ENCODE measurements at places on chromosomes 1 and 21. TPM values are rescaled to one million over a fixed set of nuclear protein-coding genes. Genes with fewer than 3 reads are reported as not detected.
A peak's percentile ranks its signal among the peaks of the same experiment; 100 is the strongest.

Gene HIVEP3
- 0.69 TPM for total RNA-seq

Gene ASTN1
- total RNA-seq: 4.1 TPM

DNA sequence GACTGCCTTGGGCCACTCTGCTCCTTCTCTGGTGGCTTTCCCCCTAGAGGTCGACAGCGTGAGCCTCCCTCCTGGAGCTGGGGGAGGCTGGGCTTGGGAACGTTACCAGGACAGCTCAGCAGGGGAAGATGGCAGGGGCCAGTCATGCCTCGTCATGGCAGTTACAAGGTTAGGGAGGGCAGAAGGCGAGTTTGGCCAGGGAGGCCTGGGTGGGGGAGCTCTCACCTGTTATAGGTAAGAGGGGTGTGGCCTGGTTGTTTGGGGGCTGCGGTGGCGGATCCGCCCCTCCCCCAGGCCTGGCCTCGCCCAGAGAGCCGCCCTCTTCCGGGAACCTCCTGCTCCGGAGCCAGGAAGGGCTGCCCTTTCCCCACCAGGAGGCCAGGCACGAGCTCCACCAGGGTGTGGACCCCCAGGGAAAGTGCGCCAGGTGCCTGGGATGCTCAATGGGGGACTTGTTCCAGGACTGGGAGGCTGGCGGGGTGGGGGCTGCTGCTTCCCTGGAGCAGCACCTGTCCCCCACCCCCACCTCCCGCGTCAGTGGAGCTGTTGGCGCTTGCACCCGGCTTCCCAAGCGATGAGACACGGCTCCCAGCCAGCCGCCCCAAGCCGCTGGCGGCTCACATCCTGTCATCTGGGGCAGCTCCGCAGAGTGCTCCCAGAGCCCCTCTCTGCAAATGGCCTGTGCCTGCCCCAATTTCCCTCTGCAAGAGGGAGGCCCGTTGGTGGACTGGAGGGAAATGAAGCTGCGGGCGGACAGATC, 23.6 kb upstream of the PKP1 start:
- DNase-seq: peak; percentile 47

GRCh38 chr1:211737115-211738035, 62.0 kb upstream of the NEK2 start:
- DNase-seq: no peak

Gene UTS2
- not detected for total RNA-seq

Gene S100A8
- not detected for total RNA-seq

DNA sequence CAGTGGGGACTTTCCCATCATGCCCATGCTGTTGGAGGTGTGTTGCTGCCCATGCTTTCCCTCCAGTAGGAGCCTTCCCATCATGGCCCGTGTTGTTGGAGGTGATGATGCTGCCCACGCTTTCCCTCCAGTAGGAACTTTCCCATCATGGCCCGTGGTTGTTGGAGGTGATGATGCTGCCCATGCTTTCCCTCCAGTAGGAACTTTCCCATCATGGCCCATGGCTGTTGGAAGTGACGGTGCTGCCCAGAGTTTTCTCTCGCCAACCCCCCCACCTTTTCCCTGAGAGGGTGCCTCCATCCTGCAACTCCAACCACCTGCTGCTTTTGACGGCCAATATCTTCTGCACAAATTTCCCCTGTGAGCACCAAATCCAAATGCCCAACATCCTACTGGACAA, 205.7 kb downstream of the TOMM20 start:
- no peak for DNase-seq

Gene SYNC
- 0.17 TPM for total RNA-seq

- no peak for DNase-seq
Measured at GRCh38 chr1:91742848-91743292, 143.1 kb downstream of the TGFBR3 start.

GRCh38 chr1:38097284-38097898, 50.8 kb upstream of the POU3F1 start:
- no peak for DNase-seq

- no peak for DNase-seq
Measured at GRCh38 chr1:76239470-76239918, 164.9 kb downstream of the ST6GALNAC3 start.

GRCh38 chr1:160066829-160067745, 2.9 kb downstream of the KCNJ10 start:
- DNase-seq: no peak

Gene COL11A1
- total RNA-seq: 28.3 TPM

Gene S100A3
- total RNA-seq: 0.47 TPM

Gene VANGL2
- 62.5 TPM for total RNA-seq

Gene OR2L13
- total RNA-seq: not detected

- no peak for DNase-seq
Measured at GRCh38 chr1:81650776-81651175, 150.0 kb upstream of the ADGRL2 start.

GRCh38 chr1:231724876-231725647, 98.5 kb downstream of the DISC1 start:
- DNase-seq: peak; percentile 71

DNA sequence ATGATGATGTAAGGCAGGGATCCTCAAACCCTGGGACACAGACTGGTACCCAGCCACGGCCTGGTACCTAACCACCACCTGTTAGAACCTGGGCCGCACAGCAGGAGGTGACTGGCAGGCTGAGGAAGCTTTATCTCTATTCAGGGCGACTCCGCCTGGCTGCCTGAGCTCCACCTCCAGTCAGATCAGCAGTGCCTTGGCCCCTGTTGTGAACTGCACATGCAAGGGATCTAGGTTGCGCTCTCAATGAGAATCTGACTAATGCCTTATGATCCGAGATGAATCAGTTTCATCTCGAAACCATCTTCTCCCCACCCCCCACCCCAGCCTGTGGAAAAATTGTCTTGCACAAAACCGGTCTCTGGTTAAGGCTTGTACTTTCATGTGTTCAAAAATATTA, 4.2 kb downstream of the RNPC3 start:
- DNase-seq: no peak

Gene MYCL
- 28.8 TPM for total RNA-seq

DNA sequence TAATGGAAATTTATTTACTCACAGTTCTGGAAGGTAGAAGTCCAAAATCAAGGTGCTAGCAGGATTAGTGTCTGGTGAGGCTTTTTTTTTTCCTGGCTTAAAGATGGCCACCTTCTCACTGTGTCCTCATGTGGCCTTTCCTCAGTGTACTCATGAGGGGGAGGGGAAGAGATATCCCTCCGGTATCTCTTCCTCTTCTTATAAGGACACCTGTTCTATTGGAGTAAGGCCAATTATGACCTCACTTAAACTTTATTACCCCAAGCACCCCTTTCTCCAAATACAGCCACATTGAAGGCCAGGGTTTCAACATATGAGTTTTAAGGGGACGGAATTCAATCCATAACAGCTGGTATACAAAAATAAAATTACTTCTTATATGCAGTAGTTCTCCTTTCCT, 203.7 kb upstream of the C1orf87 start:
- DNase-seq: no peak

- DNase-seq: no peak
Measured at GRCh38 chr21:41746744-41747006, 20.2 kb downstream of the RIPK4 start.

Gene C1orf141
- not detected for total RNA-seq

DNA sequence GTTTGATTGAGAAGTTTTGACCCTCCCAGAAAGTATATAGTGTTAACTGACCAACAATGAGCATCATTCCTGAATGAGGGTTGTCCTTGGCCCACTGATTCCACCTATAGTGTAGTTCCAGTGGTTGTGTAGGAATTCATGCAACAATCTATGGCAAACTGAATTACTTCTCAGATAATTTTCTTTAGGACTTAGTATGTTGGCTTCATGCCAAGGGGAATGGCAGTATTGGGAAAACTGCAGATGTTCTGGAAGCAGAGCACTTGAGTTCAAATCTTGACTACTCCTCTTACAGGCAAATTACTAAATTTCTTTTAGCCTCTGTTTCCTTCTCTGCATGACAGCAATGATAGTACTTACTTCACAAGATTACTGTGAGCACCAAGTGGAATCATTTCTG, 65.8 kb downstream of the LRIG2 start:
- no peak for DNase-seq

GRCh38 chr1:115036814-115037507, 7.3 kb downstream of the TSHB start:
- no peak for DNase-seq

DNA sequence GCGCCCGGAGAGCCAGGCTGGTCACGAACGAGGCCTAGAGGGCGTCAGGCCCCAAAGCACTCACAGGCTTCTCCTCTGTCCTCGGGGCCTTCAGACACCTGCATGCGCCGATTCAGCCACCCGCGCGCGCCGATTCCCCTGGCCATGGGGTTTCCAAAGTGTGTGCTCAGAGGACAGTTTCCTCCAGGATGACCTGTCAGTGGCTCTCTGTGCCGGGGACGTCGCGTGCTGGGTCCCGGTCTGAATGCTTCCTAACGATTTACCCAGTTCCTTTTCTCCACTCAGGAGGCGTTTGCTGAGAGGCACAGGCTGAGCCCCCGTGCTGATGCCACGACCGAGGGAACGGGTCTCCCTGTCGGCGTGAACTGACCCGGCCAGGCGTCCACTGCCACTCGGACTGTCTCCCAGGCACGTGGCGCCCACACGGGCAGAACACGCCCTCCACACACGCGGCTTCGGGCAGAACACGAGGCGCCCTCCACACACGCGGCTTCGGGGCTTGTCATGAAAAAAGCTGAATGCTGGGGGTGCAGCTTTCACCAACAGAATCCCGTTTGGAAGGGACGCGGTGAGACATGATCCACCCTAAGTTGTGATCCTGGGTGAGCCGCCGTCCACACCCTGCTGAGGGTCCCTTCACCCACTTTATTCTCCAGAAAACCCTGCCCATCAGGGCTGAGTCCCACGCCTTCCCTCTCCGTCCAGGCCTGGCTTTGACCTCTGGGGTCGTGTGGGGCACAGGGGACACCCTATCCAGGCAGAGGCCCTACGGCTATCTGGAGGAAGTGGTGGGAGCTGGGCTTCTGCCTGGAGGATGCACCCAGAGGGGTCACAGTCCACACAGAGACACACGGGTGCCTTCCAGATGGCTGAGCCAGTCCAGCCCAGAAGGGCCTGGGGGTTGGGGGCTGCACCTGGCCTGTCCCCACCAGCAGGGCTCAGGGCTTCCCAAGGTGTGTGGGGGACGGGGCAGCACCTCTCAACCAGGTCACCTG, 56.1 kb downstream of the COL6A1 start:
- peak; percentile 43 for DNase-seq

GRCh38 chr1:236502972-236503639, 20.7 kb upstream of the LGALS8 start:
- DNase-seq: peak; percentile 76

GRCh38 chr1:33346533-33346926, 25.6 kb upstream of the A3GALT2 start:
- no peak for DNase-seq
